ENCODE measurements at places on chromosomes 6 and 20. TPM values are rescaled to one million over a fixed set of nuclear protein-coding genes. Genes with fewer than 3 reads are reported as not detected.

DNA sequence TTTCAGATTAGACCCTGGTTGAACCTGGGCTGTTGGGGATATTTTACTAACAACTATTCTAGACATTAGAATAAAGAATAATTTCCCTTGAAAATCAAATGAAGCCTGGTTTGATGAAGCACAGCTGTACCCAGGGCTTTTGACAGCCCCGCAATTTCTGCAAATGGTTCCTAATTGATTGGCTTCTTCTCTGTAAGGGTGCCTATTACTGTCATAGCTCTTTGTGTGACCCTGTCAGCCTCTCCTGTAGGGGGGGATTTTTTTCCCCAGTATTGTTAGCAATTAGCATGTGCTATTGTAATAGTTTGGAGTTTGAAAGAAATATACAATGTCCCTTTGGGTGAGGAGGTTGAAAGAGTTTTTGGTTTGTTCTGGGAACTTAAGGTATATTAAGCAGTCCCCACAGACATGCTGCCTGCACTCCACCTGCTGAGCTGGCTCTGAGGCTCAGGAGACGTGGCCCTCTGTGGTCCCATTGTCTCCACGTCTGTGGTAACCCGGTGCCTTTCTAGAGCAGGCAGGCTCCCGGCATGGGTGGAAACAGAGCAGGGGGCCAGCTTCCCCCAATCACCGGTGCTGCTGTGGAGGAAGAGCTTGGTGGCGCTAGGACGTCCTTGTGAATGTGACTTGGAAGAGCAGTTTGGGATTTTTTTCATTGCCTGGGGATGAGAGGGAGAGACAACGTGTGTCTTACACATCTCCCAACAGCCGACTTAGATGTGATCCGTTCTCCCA lies 47.3 kb upstream of the CLDN20 start:
- DNase-seq, result no peak

The POM121L2 gene
- not detected for total RNA-seq

DNA sequence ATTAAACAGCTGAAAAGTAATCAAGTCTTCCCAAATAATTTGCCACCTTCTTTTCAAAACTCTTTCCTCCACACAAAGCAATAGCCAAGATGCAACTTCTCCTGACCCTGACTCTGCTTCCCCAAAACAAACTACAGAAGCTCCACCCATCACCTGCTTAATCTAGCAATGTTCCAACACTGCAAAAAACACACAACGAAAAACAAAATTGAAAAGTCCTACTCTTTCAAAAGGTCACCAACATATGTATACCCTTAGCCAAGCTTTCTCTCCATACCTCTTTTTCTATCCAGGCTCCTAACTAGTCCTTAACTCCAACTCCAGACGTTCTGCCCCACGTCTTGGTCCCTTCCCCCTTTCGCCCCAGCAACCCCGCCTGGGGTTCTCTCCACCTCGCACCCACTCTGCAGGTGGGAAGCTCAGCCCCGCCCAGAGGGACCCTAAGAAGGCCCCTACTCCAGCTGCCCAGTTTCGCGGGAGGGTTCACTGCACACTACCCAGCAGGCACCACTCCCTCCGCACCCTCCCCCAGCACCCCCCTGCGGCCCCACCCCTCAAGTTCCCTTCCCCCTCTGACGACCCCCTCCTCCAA lies 717 bp downstream of the CSNK2A1 start:
- no peak for DNase-seq

GRCh38 chr20:31705598-31706597 lies 16.8 kb downstream of the BCL2L1 start:
- DNase-seq, result no peak

DNA sequence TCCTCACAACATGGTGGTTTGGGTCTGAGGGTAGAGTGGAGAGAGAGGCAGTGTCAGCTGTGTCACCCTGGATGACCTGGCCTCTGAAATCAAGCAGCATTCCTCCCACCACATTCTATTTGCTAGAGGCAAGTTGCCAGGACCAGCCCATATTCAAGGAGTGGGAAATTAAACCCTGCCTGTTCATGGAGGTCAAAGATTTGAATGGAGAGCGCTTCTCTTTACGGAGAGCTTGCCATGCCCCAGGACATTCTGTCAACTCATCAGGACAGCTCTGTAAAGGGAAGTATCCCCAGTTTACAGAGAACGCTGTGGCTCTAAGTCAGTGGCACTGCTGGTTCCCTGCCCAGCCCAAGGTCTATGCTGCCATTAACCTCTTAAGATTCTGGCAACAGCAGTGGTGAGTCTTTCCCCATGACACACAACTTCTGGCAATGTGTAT lies 90.0 kb upstream of the INSM1 start:
- DNase-seq, result peak; percentile 72

The MDN1 gene
- total RNA-seq, result 14.2 TPM

- DNase-seq, result no peak
Observed at GRCh38 chr6:124970763-124971162, 8.5 kb downstream of the RNF217 start.

GRCh38 chr6:13355043-13355945 lies 27.0 kb upstream of the TBC1D7 start:
- no peak for DNase-seq

The SOX18 gene
- total RNA-seq, result 50.8 TPM

The TMC2 gene
- 0.25 TPM for total RNA-seq

GRCh38 chr6:169222126-169222525 lies 31.5 kb downstream of the THBS2 start:
- no peak for DNase-seq

DNA sequence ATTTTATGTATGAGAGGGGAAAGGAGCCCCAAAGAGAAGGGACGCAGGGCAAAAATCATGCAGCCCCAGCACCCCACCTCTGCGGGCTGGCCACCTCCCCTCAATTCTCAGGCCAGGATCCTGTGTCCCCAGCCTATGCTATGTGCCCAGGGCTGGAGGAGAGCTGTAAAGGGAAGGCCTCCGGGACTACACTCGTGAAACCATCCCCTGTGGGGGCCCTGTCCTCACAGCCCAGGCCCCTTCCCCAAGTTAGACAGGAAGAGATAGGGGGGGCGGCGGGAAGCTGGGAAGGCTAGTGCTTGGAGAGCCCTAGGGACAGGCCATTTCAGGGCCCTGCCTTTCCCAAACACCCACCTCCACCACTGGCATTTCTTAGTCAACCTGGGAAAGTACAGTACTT lies 1.4 kb upstream of the COL11A2 start:
- peak; percentile 41 for DNase-seq

GRCh38 chr20:39338469-39339376 lies 376.6 kb downstream of the DHX35 start:
- no peak for DNase-seq

The HLA-DOB gene
- not detected for total RNA-seq

DNA sequence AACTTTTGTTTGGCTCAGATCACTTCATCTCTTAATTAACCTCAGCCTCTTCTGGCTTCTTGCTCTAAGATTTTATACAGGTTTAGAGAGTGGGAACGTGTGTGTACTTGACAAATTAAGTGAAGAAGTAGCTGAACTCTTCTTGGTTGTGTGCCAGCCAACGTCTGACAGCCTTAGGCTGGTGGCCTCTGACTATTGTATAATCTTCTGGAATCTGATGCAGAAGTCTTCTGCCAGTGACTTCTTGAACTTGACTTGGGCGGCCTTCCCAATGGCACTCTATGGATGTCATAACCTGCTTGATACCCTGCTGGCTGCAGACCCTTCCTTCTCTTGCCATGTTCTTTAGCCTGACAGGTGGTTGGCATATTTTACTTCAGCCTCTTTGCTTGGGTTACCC lies 660.5 kb downstream of the DOK5 start:
- DNase-seq, result no peak

DNA sequence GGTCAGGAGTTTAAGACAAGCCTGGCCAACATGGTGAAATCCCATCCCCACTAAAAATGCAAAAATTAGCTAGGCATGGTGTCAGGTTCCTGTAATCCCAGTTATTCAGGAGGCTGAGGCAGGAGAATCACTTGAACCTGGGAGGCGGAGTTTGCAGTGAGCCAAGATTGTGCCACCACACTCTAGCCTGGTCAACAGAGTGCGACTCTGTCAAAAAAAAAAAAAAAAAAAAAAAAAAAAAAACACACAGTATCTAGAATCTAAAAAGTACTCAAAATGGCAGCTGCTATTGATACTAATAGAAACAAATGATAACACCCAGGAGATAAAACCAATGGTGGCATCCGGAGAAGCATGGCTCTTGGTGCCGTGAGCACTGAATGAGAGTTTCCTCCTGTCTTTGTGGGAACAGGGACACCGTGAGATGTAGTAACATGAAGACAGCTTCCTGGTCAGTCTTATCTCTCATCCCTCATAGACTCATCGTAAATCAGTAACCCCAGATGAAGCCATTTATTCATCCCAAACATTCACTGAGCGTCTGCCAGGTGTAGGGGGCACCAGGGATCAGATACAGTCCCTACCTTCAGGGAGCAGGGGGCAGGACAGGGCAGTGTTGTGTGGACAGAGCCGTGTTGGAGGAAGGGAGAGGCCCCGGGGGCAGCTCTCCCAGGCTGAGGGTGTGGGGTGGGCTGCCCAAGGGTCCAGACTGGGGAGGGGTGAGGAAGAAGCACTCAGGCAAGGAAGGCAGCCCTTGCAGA lies 66.1 kb downstream of the SYNJ2 start:
- peak; percentile 29 for DNase-seq

- no peak for DNase-seq
Observed at GRCh38 chr6:105832313-105832761, 253.8 kb upstream of the PRDM1 start.

DNA sequence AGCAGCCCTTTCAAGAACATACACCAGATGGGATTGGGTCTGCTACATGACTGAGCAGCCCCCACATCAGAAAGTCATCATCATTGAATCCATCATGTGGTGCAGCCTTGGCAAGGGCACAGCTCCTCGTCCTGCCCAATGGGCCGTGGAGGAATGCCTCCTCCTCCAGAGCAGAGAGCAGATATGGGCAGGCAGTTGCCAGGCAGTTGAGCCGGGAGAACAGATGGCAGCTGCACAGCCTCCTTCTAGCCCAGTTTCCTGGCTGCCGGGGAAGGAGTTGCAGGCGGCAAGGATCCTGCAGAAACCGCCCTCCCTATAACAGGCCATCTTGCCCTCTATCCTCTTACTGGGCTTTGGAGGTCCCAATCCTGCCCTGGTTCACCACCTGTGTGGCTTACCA lies 11.9 kb upstream of the ZFAND3 start:
- peak; percentile 35 for DNase-seq

The REM1 gene
- 1.0 TPM for total RNA-seq

GRCh38 chr6:159084493-159085091 lies 39.8 kb upstream of the TAGAP start:
- DNase-seq, result no peak

- no peak for DNase-seq
Observed at GRCh38 chr6:107576852-107577251, 86.9 kb downstream of the SOBP start.

DNA sequence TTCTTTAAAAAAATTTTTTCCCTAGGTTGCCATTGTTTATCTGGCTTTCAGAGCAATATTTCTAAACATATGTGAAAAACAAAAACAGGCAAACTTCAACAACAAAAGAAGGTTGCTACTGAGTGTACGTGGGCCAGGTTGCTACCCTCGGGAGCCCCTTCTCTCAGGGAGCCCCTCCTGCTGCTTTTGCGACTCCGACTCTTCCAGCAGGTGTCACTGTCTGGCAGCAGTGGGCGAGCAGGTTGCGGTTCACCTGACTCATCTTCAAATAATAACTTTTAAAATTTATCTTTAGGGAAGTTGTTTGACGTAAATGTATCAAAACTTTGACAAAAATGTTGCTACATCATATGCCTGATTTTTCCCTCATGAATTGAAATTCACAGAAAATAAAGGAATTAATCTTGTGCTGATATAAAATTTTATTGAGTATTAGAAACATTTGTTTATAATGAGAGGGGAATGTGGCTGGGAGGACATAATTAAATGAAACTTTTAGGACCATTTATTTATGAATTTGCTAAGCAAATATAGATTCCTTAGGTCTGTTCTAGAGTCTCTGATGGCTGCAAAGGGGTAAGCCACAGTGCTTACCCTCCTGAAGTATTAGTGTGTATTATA lies 138.8 kb downstream of the HIVEP1 start:
- DNase-seq, result no peak

GRCh38 chr6:152261179-152261578 lies 376.0 kb downstream of the SYNE1 start:
- peak; percentile 39 for DNase-seq

The OTOR gene
- not detected for total RNA-seq

DNA sequence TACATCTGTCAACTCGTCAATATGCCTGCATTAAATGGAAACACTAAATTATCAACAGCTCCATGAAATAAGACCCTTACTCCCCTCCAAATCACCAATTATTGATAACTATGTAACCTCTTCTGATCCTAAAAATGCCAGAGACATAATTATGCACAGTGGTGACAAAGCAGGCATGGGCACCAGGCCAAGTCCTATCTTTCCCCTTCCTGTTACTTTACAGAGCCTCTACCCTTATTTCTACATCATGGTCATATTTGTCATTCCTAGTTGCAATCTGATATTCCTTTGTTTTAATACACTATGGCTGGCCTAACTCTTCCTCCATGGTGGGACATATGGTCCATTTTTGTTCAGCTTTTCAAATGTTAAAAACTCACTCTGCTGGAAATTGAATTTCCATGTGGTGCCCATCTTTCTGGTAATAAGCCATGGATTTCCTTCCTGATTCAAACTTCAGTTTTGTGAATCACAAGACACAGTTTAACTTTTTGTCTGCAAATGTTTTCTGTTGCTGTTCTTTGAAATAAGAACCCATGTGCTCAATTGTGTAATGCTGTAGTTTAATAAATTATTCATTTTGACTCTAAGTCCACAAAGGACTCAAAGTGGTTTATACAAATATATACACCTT lies 41.8 kb upstream of the ARFGEF2 start:
- DNase-seq, result no peak

DNA sequence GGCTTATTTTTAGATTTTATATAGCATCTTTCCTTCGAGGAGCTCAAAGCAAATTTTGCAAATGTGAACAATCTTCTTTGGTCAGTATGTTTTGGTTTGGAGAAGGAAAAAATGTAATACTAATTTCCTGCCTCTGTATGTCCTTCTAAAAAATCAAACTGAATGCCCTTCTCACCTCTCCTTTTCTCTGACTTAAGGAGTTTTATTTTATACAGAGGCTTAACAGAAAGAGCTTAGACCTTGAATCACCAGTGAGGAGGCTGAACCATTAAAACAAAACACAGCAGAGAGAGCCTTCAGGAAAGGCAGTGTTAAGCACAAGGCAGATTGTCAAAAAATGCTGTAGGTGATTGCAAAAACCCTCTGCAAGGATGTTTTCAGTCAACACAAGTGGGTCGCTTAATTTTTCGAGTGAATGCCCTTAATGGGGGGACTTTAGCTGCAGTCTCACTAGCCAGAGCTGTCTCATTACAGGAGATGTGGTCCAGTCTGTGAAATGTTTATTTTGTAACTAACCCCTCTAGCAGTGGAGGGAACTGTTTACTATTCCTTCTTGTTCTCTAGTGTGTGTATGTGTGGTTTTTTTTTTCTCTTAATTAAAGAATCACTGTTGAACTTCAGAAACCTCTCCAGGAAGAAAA lies 481.3 kb upstream of the CITED2 start:
- DNase-seq, result no peak

The CHRNA4 gene
- 0.24 TPM for total RNA-seq

The IL20RA gene
- total RNA-seq, result not detected

GRCh38 chr6:63881791-63882190 lies 246.2 kb downstream of the PHF3 start:
- no peak for DNase-seq

- DNase-seq, result no peak
Observed at GRCh38 chr6:106981926-106982325, 7.4 kb upstream of the CD24 start.

All from psoas muscle (tissue), 8 donors.